Activated T-helper 1 cell treated with anti-CD3 and anti-CD28 coated beads, Interleukin-2, amount 50 U/mL, for 16 hours (primary cell): ENCODE measurements at places on chromosomes 11 and 22.

- no peak for DNase-seq
These were observed 157.0 kb downstream of the CCDC34 start for GRCh38 chr11:27205779-27206570.

DNA sequence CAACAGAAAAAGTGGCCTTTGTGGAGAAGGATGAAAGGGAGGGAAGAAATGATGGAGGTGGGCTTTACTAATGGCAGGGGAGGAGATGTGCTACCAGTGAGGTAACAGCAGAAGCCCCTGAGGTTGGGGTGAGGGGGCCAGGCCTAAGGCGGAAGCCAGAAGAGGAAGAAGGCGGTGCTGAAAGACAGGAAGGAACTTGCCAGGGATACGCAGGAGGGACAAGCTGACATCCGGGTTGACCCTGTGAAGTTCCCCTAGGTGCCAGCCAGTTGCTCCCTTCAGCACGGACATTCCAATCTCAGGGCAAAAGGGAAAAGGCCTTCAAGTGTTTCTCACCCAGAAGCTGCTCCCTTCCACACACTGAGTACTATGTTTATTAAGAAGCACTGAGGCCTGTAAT, 2.3 kb upstream of the TIRAP start:
- no peak for DNase-seq

DNA sequence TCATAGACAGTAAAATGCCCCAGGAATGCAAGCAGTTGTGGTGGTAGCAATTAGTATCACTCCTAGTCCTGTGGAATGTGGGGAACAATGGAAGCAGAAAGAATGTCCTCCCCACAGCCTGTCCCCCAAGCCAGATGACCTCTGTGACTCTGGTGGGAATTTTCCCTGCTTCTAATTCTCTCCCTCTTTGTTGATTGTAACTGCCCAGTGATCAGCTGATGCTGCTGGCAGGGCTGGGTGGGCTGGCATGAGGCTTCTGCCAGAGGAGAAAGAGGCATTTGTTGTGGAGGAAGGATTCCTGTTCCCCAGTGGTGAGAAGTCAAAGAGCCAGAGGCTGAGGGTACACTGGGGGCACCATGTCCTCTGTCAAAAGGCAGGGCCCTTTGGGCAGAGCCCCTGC, 116.7 kb upstream of the NCAM1 start:
- no peak for DNase-seq

- peak; percentile 45 for DNase-seq
These were observed 7.5 kb downstream of the FREY1 start for GRCh38 chr11:45899448-45900174.

- no peak for DNase-seq
These were observed 3.9 kb upstream of the LMO2 start for GRCh38 chr11:33895752-33896137.

DNA sequence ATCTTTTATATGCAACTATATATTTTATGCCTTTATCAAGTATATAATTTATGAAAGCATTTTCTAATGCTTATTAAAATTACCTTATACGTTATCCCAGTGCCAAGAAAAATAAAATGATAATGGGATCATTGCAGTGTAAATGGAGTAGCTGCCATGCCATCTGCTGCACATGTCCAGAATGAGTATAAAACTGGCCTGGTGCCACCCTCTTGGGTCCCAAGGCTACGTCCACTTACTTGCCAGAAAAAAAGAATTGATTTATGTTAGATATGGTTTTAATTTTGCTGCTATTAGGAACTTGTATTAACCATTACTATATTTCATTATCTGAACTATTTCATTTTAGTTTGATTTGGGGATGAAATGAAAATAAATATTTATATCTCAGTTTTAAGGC, 1127.1 kb upstream of the CNTN5 start:
- no peak for DNase-seq

DNA sequence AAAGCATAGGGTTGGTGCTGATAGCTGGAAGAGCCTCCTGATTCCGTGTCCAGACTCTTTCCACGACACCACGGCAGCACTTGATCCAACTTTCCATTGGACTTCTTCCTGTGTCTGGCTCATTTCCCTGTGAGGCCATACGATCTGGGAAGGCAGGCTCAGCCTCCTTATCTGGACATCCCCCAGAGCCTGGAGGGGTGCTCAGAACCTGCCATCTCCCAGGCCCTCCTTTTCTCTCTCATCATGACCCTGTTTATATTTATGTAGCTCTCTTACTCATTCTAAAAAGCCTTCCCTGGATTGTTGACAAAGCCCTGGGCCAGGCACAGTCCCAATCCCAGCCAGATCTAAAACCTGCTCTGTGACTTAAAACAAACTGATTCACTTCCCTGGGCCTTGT, 7.8 kb upstream of the BCL9L start:
- DNase-seq = no peak

DNA sequence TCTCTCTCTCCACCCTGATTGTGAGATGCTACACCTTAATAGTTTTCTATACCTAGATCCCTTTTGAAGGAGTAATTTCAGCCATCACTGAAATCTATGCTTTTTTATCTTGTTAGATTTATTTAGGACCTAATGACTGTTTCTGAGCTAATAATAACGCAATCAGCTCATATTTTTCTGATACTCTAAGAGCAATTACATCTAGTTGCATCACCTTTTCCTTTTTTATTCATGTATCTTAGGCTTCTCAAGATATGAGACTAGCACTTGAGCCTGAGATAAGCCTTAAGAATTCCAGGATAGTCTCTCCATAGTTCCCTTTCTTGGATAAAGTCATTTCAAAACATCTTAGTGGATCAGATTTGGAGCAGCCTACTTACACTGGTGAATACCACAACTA, 25.1 kb upstream of the CAVIN3 start:
- DNase-seq = no peak

GRCh38 chr11:66414120-66414934, 6.5 kb upstream of the NPAS4 start:
- no peak for DNase-seq

GRCh38 chr11:83069441-83070043, 2.2 kb downstream of the RAB30 start:
- DNase-seq = no peak

GRCh38 chr11:64854534-64855502, 10.4 kb upstream of the CDC42BPG start:
- no peak for DNase-seq

DNA sequence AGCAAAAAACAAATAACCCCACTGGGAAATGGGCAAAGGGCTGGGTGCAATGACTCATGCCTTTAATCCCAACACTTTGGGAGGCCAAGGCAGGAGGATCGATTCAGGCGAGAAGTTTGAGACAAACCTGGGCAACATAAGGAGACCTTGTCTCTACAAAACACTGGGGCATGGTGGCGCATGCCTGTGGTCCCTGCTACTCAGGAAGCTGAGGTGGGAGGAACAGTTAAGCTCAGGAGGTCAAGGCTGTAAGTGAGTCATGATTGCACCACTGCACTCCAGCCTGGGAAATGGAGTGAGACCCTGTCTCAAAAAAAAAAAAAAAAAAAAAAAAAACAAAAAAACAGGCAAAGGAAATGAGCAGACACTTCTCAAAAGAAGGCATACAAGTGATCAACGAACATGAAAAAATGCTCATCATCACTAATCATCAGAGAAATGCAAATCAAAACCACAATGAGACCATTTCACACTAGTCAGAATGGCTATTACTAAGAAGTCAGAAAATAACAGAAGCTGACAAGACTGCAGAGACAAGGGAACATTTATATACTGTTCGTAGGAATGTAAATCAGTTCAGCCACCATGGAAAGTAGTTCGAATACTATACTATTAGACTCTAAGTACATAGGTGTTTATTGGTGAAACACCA, 48.2 kb upstream of the SMCO4 start:
- DNase-seq = no peak

- DNase-seq = no peak
These were observed 37.5 kb downstream of the ZC3H12C start for GRCh38 chr11:110130642-110131238.

DNA sequence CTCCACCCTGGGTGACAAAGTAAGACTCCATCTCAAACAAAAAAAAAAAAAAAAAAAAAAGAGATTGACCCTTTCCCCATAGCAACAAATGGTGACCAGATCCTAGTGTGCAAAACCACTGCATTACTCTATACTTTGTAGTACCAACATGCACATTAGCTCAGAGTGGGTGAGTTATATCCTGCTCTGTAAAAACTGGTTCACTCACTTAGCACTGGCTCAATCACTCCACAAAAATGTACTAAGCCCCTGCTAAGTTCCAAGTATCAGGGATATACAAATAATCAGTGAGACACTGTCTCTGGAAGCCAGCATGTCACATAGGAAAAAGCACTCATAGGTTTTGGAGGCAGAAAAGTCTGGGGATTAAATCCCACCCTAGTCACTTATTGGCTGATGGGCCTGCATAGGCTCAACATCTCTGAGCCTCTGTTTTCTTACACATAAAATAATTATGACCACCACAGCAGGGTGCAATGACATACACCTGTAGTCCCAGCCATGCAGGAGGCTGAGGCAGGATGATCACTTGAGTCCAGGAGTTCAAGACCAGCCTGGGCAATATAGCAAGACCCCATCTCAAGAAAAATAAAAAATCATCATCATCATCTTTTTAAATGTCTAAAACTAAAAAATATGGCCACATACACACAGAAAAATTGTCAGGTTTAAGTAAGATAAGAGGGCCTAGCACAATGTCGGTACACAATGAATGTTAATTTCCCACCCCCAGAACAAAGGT, 11.9 kb downstream of the FAM168A start:
- DNase-seq = no peak

GRCh38 chr11:14519597-14519916, 629 bp downstream of the PSMA1 start:
- no peak for DNase-seq

DNA sequence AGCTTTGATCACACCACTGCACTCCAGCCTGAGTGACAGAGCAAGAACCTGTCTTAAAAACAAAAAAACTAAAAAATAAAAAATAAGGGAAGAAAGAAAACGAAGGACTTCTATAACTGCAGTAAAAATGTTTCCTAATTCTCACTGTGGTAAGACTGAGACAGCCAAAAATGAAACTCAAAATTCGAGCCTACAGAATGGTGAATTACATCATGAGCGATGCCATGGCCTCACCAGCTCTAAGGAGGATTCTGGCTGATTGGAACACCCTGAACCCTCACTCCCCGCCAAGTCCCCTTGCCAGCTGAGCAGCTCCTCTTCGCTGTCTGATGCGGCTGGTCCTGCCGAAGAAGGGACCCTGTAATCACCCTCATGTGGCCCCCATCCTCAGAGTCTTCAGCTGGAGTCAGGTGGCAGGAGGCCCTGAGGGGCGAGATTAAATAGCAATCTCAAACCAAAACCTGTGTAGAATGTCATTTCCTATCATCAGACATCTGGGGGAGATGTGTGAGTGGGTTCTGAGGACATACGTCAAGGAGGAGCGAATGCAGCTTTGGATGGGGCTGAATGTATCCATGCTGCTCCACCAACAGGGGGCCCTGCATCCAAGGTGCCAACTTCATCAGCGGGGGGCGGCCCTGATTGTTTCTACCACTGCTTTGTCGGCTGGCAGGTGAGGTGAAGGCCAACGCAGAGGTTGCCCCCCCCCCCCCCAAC, 29.2 kb downstream of the PDGFB start:
- no peak for DNase-seq

GRCh38 chr11:75632962-75633361, 35.9 kb downstream of the MAP6 start:
- no peak for DNase-seq

- DNase-seq = no peak
These were observed 5.6 kb downstream of the OSBPL5 start for GRCh38 chr11:3159296-3160190.

DNA sequence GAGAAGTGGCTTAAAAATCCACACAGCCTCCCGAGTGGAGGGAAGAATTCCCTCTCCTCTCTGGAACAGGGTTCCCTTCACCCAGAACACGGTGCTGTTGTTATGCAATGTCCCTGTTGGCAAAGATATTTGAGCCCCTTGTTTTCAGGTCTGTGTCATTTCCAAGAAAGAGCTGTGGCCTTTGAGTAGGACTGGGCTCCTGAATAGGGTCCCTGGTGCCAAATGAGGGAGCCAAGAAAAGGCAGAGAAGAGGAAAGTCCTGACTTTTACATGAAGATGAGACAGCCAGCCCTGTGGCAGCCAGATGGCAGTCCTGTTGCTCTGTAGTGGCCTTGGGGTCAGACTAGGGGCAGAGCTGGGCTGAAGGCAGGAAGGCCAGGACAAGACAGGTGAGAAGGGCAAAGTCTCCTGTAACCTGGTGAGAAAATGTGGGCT, 51.2 kb upstream of the ELF5 start:
- DNase-seq = no peak

DNA sequence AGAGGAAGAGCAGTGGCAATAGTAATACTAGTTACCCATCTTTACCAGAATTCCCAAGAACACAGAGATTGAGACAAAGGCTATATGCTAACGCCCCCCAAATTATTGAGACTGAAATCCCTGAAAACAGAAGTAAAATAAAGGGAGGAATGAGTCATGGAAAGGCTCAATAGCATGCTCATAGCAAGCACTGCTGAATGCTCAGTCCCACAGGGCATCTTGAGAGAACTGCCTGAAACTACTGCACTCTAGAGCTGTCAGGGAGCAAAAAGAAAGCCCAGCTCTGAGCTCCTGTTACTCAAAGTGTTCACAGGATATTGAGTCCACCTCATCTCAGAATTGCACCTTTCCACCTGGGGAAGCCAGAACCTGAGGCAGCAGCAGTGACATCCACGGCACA, 44.1 kb upstream of the FIBIN start:
- DNase-seq = no peak

- DNase-seq = no peak
These were observed 170.0 kb downstream of the LRRC4C start for GRCh38 chr11:41289408-41289807.

DNA sequence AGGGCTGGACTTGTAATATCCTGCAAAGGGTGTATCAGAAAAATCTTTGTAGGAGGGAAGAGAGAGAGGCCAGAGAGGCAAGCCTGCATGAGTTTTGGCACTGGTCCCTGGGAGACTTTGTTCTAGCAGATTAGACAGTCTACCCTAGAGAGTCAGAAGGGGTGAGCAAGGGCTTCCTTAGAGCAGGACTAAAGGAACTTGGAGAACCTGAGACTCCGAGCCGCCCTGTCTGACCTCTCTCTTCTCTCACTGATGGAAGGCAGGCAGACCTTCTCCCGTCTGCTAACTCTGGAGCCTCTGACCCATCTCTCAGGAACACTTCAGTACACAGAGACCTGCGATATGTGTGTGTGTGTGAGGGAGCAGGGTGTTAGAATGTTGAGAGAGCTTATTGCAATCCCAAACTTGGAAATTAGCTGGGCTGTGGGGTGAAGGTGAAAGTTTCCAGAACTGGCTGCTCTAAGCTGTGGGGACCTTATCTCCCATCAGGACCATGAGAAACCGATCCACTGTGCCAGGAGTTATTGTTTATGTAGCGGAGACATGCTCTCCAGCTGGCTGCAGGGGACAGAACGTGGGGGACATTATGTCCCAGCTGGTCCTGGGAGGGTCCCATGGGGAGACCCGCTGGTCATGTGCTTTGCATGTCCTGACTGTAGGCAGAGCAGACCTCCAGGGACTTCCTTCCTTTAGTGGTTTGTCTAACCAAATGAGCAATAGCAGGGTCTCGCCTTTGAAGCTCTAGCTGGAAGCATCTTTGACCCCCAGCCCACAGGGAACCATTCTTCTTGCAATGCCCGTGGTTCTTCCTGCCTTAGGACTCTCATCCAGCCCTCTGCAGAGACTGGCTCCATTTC, 51.1 kb downstream of the TIMP3 start:
- no peak for DNase-seq

GRCh38 chr22:47776329-47776728, 1013.9 kb downstream of the TBC1D22A start:
- no peak for DNase-seq

GRCh38 chr22:19912271-19912999, 29.1 kb upstream of the COMT start:
- DNase-seq = no peak

GRCh38 chr11:9787981-9788521, 124.2 kb downstream of the SWAP70 start:
- DNase-seq = no peak

GRCh38 chr11:16133867-16134266, 222.5 kb downstream of the SOX6 start:
- DNase-seq = no peak
